ENCODE measurements at places on chromosomes 12 and 14.
A peak's percentile ranks its signal among the peaks of the same experiment; 100 is the strongest.

- no peak for DNase-seq
Observed at GRCh38 chr12:84807249-84807648, 105.3 kb downstream of the SLC6A15 start.

DNA sequence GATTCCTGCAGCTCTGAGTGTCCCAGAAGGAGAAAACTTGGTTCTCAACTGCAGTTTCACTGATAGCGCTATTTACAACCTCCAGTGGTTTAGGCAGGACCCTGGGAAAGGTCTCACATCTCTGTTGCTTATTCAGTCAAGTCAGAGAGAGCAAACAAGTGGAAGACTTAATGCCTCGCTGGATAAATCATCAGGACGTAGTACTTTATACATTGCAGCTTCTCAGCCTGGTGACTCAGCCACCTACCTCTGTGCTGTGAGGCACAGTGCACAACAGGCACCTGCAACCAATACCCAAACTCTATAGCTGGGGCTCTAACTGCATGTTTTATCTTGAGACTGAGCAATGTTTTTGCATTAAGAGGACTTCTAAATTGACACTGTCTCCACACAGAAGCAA, 379.2 kb upstream of the OR4E1 start:
- no peak for DNase-seq

GRCh38 chr12:1595026-1595561, 713 bp upstream of the FBXL14 start:
- peak; percentile 50 for DNase-seq

- no peak for DNase-seq
Observed at GRCh38 chr14:39880965-39881364, 448.7 kb upstream of the FBXO33 start.

- DNase-seq = no peak
Observed at GRCh38 chr12:77349689-77350370, 284.5 kb upstream of the E2F7 start.

DNA sequence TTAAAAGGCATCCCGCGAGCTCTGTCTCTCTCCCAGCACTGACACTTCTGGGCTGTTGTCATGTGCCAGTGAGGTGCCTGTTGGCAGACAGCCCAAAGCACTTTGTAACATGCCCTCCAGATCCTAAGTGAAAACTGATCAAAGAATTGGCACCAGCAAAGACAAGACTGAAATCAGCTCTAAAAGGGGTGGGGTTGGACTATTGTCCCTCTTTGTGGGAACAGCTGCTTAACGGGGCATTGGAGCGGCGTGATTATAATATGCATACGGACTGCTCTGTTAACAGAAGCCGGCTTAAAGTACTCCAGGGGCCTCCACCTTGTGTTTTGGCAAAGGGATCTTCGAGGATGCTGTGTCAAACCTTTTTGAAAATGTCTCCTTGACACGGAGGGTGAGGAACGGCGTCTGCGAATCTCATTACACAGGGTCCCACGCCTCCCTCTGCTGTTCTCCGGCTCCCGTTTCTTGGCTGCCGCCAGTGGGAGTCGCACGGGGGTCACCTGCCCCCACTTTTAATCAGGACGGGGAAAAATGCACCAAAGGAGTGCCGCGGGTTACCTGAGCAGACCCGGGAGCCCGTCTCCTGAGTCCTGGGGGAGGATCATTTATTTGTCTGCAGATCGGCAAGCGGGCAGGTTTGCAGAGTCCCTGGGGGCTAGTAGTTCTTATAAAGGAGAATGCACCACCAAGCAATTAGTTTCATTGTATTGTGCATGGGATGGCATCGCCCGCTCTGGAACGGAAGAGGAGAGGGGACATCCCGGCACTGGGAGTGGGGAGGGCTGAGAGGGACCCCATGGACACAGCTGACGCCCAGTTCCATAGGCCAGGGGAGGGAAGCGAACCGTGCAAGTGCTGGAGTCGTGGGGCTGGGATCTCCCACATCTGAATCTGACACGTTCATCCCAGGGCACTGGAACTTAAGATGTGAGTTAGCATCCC, 44.3 kb downstream of the SPRING1 start:
- no peak for DNase-seq

DNA sequence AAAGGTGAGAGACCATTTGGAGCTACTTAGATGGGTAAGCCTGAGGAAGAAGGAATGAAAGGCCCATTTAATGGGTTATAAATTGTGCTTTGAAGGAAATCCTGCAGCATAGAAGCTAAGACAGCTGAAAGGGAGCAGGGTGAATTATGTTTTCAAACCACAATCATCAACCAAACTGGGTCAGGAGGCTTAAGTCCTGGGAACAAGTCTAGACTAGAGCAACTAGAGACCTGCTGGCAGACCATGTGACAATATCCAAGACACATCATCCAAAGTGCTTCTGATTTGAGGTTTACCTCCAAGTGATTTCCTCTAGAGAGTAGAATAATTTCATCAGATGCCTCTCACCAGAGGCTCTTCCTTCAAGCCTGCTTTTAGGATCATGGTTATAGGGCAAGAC, 53.7 kb downstream of the MAP3K9 start:
- DNase-seq = no peak

DNA sequence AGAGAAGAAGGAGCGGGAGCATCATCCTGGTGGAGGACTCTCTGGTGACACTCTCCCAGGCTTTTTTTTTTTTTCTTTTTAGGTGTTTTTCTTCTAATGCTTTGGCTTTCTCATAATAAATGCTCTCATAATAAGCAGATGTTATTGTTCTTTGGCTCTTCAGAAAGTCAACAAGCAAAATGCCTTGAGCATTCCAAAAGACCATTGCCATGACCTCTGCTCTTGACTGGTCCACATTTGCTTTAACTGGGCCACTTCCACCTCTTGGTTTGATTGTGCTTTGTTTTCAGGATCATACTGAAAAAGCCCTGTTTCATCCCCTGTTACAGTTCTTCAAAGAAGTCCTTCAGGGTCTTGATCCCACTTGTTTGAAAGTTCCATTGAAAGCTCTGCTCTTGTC, 36.9 kb downstream of the CRACR2A start:
- DNase-seq = no peak

DNA sequence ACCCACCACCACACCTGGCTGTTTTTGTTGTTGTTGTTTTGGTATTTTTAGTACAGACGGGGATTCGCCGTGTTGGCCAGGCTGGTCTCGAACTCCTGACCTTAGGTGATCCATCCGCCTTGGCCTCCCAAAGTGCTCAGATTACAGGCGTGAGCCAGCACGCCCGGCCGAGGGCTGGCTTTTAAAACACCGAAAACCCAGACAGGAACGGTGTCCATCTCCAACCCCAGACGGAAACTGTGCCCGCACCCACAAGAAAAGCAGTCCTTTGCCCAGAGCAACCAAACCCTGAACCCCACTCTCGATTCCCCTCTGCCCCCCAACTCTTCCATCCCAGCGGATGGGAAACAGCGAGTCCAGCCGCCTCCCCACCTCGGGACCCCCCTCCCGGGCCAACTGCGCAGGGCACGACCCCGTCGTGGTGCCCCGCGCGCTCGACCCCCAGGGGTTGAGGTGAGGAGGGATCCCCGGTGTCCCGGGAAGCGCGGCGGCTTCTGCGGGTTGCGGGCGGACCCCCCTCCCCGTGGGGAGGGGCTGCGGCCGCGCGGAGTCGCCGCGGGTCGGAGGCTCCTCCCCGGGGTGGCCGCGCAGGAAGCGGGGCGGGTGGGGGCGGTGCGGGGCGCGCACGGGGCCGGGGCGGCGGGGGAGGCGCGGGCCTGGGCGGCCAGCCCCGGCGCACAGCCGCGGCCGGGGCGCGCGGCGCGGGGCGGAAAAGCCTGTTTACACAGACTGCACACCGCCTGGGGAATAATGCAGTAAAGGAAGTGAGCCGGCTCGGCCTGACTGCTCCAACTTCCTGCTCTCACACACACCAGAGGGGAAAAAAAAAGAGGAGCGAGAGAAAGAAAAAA, at the start of gene ELK3:
TSS of gene ELK3 (plus strand) at position 651 of the 851 bp plus-strand sequence.
- DNase-seq = peak; percentile 55

DNA sequence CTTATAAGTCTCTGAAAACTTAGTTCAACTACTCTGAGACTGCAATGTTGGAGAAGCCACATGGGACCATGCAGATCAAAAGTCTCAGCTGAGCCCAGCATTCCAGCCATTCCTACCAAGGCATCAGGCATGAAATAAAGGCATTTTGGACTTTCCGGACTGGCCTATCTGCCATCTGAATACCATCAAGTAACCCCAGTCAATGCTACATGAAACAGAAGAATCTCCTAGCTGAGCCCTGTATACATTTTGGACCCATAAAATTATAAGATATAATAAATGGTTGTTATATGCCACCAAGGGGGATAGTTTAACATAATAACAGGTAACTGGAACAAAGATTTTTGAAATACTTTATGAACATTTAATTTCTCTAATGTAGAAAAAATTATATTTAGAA, 9.3 kb upstream of the TMEM260 start:
- DNase-seq = no peak

DNA sequence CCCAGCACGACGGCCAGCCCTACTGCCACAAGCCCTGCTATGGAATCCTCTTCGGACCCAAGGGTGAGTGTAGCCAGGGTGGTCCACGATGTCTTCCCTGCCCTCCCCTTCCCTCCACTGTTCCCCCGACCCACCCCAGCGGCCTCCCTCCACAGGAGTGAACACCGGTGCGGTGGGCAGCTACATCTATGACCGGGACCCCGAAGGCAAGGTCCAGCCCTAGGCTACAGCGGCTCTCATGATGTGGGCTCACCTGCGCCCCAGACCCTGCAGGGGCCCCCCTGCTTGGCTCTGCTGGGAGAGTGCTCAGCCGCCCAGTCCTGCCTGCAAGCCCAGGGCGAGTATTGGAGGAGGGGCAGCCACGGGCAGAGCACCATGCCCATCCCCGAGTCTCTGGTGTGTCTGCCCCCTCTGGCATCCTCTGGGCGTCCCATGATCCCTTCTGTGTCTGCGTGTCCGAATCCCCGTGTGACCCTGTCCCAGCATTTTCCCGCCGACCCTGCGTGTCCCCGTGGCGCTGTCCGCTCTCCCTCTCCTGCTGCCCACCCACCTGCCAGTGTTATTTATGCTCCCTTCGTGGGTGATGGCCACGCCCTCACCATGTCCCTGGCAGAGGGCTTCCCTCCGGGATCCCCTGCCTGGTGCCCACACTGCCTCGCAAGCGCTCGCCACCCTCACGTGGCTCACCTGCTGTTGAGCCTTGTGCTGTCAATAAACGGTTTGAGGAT, 5.0 kb downstream of the CRIP2 start:
- DNase-seq = no peak

DNA sequence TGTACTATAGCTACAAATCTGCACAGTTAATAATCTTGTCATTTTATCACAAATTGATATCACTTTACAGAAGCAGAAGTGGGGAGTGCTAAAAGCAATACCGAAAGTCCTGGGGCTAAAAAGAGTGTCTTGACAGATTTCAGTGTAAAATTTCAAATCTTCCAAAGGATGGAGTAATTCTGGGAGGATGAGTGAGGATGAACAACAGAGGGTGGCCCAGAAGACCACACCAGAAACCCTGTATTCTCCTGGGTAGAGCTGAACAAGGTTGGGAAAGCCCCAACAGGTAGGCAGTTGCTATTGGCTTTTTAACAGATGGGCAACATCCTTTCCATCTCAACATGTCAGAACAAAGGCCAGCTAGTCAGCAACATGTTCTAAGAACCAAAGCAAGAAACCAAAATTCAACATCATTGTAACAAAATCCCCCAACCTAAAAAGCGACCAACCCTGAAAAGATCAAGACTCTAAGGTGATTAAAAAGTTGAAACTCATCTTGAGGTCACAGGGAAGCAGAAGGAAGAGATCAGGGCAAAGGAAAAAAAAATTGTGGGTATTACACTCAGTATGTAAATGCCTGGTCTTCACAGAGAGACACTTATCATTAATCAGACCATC, 38.8 kb downstream of the CBX5 start:
- no peak for DNase-seq

DNA sequence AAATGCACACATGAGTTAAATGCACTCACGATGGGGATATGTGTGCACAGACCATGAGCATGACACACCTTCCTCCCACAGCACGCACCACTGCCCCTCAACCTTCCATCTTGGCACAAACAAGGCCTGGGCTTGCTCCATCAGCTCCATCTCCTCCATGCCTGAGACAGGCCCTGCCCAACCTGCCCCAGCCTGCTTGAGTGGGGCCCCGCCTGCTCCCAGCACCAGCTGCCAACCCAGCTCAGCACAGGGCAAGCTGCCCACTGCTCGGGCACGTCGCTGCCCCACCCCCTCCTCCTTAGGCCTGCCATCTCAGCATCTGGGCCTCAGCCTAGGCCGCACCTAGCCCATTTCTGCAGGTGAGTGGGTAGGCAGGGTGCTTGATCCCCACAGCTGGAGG, 27.6 kb upstream of the KRT78 start:
- no peak for DNase-seq

GRCh38 chr14:102590667-102591099, 1.8 kb upstream of the RCOR1 start:
- peak; percentile 6 for DNase-seq

- DNase-seq = no peak
Observed at GRCh38 chr12:71449373-71450070, 9.9 kb downstream of the LGR5 start.

GRCh38 chr12:101074940-101075680, 134.9 kb downstream of the SLC5A8 start:
- DNase-seq = no peak

DNA sequence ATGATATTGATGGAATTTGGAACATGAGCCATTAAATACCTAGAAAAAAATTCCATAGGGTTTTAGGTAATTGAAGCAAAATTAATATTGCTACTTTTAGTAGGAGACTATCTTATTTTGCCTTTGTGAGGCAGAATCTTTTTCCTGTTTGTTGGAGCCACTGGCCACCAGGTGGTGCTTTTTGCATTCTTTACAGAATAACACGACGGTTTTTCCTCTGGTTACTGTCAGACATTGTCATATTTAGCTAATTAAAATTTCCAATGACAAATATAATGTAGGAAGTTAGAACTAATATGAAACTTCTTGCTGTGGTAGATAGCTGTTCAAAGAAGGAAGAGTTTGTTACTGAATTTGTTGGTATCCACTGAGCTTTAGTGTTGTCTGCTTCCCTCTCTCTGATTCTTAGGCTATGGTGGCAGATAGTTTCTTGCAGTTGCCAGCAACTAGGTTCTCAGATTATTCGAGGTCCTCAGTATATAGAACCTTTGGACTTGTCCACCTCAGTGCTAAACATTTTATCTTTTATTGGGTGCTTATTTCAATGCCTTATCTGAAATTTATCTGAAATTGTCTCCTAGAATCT, 25.7 kb downstream of the RAB21 start:
- peak; percentile 80 for DNase-seq

DNA sequence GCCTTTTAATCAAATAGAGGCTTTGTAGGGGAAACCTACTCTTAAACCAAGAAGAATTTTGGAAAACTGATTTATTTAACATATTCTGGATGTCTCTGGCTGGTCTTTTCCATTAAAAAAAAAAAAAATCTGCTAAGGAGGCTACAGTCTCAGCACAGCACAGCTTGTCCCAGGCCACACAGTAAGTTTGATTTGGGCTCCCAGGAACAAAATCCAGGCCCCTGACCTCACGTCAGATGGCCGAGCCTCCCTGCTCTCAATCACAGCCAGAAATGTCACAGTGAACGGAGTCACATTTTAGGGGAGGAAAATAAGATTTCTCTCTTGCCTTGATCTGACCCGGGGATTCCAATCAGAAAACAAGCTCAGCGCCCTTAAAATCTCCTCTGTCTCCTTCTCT, 72.9 kb upstream of the TBX5 start:
- no peak for DNase-seq

Data from OCI-M1 (cell line).